Hepatic stellate cell (primary cell): ENCODE measurements at places on chromosomes 13 and 19.
A peak's percentile ranks its signal among the peaks of the same experiment; 100 is the strongest.

DNA sequence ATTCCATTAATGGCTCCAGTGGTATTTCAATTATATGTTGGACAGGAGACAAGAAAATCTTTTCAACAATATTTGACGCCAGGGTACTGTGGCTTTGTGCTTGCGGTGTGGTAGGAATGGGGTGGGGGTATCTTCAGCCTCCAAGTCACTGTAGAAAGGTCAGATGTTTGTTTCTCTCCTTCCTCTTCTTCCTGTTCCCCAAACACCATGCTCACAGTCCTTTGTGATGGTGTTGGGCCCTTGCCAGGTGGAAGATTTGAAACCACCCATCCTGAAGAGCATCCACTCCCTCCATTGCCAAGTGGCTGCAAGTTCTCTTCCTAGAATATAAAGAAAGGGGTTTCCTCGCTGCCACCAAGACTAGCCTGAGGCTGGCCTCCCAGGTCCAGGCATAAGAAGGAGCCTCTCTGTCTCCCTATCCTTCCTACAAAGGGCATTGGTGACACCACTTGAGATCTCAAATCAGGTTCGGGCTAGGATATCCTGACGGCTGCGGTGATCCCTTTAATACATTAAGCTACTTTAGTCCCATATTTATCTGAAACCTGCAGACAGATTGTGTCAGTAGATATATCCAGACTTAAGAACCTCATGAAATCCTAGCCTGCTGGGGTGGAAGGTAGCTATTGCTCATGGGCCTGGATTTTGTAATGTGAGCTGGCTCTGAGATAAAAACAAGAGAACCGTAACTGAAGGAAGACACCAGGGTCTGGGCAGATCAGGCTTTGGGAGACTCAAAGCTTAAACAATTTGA, 64.3 kb upstream of the SIAH3 start:
- DNase-seq: no peak

- no peak for DNase-seq
Observed at GRCh38 chr19:7773841-7774240, 10.8 kb downstream of the CLEC4M start.

DNA sequence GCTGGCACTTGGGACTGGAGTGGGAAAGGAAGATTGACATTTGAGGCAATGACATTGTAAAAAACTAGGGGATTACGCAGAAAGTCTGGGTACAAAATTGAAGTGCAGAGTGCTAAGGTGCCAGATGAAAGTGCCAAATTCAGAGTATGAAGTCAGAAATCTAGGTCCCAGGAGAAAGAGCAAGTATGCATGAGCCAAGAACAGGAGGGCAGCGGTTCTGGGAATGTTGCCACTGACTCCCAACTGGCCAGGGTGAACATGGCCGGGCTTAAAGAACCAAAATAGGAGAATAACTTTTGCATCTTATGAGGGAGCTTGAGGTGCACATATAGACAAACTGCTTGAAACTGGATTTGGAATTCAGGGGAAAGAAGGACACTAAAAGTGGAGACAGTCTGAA, 495.8 kb upstream of the KLF12 start:
- DNase-seq: no peak

- DNase-seq: no peak
Observed at GRCh38 chr13:46114613-46115012, 9.8 kb upstream of the CPB2 start.

DNA sequence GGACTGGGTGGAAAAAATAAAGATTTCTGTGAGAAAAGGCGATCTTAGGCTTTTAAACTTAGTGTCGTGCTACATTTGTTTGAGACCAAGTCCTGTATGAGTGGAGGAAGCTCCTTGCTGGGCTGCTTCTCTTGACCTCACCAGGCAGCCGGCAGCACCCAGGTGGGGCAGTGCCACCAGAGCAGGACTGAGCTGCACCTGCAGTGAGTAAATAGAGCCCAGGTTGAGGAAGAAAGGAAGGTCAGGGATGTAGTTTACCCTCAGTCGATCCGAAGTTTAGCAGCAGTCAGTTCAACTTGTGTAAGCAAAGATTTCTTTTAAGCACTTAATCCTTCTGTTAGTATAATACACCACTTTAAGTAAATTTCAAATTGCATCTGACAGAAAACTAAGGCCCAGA, 13.6 kb downstream of the HNRNPM start:
- DNase-seq: no peak

DNA sequence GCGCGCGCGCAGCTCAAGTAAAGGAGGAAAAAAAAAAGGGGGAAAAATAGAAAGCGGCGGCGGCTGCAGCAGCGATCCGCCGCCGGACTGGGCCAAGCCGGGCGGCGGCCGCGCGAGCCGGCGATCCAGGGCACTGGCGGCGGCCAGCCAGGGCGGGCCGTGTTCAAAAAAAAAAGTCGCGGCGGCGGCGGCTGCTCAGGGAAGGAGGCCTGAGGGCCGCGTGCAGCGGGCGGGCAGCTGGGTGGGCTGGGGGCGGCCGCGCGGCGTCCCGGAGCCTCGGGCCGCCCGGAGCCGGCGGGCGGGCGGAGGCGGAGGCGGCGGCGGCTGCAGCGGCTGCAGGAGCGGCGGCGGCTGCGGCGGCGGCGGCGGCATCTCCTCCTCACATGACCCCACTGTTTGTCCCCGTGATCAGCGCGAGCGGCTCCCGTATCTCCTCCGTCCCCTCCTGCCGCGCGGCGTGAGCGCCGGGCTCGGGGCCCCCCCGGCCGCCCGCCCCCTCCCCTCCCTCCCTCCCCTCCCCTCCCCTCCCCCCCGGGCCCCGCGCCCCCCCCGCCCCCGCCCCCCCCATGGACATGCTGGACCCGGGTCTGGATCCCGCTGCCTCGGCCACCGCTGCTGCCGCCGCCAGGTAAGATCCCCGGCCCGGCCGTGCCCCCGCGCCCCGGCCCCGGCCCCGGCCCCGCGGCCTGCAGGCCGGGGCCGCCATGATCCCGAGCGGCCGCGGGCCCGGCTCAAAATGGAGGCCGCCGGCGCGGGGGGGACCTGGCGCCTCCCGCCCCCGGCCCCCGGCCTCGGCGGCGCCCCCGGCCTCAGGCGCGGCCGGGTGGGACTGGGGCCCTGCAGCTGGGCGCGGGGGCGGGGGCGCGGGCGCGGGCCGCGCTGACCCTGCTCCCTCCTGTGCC, at the start of gene USF2:
USF2 (plus strand) TSS at position 427 of the 902 bp plus-strand sequence; CDS start at position 567, 140 bp downstream.
- DNase-seq: peak; percentile 85

DNA sequence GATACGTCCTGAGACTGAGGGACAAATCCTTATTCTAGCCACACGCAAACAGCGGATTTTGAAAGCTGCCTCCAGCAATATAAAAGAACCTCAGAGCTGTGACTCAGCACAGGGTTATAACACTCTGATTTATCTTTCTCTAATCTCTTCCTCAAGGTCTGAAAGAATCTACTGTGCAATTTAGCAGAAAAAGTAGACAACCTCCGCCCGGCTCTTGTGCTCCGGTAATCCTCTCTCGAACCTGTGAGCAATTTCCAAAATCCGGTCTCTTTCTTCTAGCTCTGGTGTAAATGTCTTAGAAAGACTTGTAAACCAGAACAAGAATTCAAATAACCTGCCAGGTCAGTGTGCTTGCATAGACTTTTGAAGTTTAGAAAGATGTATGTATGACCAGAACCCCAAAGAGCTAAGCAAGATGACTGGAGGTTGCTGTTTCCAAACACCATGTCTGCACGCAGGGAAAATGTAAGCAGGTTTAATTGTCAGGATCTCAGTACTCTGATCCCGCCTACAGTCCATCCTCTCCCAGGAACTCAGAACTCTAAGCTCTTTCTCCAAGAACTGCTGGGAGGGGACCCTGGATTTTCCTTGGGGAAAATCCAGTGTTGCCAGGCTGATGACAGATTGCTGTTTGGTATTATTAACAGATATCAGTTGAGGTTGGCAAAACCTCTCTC, 338.1 kb downstream of the RFC3 start:
- no peak for DNase-seq

GRCh38 chr13:98228661-98229341, 51.7 kb upstream of the RNF113B start:
- DNase-seq: no peak

GRCh38 chr13:51594432-51594831, 10.2 kb downstream of the WDFY2 start:
- DNase-seq: no peak

GRCh38 chr19:2488942-2489731, 13.2 kb downstream of the GADD45B start:
- peak; percentile 74 for DNase-seq

GRCh38 chr19:41175801-41176777, 16.9 kb upstream of the CYP2S1 start:
- DNase-seq: peak; percentile 74

DNA sequence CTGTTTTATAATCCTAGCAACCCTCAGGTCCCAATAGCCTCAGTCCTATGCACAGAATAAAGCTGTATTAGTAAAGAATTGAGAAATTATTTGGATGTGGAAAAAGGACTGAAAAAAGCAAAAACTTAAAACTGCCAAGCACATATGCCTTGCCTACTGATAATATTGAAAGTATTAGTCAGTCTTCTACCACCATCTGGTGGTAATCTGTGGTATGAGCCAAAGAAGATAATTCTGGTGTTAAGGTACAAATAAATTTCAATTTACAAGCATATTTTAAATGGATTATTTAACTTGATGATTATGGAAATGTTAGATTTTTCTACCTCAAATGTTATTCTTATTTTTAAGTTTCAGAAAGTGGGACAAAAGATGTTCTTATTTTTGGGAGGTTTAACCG, 460.3 kb upstream of the KLHL1 start:
- DNase-seq: peak; percentile 2

- no peak for DNase-seq
Observed at GRCh38 chr19:50371914-50372475, 4.3 kb upstream of the NR1H2 start.

DNA sequence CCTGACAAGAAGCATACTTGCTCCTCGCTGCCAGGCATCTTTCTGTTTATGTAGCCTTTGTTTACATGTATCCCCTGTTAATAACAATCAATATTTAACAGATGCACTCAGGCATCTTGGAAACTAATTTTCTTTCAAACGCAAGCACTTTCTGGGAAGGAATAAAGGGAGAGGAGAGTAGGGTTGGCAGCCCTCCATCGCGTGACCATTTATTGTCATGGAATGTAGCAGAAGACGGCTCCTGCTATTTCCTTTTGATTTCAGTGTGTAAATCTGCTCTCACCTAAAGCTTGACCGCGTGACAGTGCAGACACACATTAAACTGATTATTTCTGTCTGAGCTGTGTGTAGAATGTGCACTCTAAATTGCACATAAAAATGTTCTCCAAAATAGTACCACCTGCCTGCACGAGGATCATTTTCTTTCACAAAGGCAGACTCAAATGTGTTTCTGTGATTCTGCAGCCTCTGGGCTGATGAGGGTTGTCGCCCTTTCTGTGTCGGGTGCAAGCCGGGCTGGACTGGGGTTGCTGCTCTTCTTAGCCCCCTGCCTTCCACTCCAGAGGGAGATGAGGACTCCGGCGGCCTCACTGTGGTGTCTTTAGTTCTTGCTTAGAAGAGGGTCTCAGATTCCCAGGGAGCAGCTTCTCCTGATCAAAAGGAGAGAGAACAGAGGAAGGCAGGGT, 223.5 kb upstream of the MAB21L1 start:
- peak; percentile 22 for DNase-seq

GRCh38 chr13:45200701-45201232, at the start of gene KCTD4:
Gene KCTD4 (minus strand): TSS chr13:45201045. CDS start chr13:45194567, 6,478 bp downstream.
- no peak for DNase-seq

GRCh38 chr19:42113641-42114348, 18.5 kb downstream of the POU2F2 start:
- DNase-seq: peak; percentile 96

DNA sequence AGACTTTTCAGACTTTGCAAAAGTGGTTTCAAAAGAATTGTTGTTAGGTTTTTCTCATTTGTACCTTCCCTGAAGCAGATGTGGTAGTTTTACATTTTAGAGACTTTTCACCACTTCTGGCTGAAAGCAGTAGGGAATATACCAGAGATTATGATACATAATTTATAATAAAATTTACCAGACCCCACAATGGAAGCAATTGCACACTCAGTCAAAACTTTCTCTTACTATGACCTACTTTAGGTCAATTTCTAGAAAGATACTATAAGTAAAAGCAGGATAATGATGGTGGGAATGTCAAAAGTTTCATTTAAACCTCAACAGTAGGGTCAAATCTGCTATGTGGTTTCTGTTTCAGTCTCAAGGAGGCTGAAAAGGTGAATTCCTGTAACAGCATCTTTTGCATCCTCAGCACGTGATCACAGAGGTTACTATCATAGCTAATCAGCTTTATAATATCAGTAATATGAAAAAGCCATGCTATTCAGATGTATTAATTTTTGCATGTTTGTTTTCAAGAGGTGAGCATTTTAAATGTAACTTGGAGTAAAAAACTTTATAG, 26.9 kb downstream of the PCCA start:
- no peak for DNase-seq

DNA sequence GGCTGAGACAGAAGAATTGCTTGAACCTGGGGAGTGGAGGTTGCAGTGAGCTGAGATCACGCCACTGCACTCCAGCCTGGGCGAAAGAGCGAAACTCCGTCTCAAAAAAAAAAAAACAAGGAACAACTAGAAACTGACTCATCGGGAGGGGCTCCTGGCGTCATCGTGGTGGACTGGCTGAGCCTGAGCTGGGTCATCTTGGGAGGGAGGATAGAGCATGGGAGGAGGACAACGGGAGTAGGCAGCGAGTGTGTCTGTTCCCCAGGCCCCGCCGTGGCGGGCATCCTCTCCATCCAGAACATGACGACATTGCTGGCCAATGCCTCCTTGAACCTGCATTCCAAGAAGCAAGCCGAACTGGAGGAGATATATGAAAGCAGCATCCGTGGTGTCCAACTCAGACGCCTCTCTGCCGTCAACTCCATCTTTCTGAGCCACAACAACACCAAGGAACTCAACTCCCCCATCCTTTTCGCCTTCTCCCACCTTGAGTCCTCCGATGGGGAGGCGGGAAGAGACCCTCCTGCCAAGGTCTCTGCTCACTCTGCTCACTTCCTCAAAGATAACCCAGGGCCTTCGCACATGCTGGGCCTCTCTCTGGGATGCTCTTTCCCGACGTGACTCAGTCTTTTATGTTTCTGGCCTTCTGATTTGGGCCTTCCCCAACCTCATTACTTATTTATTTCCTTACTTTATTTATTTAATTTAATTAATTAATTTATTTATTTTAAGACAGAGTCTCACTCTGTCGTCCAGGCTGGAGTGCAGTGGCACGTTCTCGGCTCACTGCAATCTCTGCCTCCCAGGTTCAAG, 16.6 kb downstream of the DDX39A start:
- DNase-seq: peak; percentile 87

DNA sequence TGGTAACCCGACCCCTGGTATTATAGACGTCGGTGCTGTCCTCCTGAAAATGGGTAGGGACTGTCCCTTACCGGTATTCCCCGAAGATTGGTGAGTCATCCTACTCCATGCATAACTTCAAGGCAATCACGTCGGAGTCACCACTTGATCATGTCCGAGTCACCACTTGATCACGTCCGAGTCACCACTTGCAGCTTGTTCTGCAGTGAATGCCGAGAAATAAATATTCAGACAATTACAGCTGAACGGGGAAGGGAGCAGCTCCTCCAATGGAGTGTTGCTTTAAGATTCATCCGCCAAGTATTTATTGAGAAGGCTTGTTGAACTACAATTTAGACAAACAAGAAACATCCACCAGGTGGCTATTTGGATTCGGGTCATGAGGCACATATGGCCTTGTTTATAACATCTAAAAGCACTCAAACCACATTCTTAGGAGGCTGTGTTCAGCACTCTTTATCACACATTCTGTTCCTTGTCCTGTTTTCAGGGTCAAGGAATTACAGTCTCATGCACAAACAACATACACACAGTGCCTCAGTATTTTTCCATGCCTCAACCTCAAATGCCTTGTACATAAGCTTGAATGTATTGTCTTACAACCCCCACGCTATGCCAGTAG, 43.1 kb downstream of the ZNF726 start:
- DNase-seq: peak; percentile 4

GRCh38 chr19:10603873-10604459, 16.9 kb upstream of the AP1M2 start:
- peak; percentile 69 for DNase-seq

- no peak for DNase-seq
Observed at GRCh38 chr13:58994777-58995176, 1169.0 kb downstream of the DIAPH3 start.
